Kidney (tissue), 22 donors: ENCODE measurements at places on chromosomes 16 and 17. TPM values are rescaled to one million over a fixed set of nuclear protein-coding genes. Genes with fewer than 3 reads are reported as not detected.

DNA sequence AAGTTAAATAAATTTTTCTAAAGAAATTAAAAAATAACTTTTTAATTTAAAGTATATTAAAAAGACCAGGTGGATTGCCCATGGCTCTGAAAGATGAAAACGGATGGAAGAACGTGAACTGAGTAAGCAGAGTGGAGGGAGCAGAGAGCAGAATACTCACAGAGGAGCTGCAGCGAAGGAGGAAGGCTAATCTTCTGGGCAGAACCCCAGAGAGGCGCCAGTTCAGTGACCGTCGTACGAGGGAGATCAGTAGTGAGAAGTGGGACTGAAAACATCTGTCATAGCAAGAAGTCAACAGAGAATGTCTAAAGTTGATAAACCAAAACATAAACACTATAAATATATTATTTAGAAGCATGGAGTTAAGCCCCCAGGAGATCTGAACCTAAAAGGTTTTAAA lies 34.9 kb downstream of the UBE2G1 start:
- DNase-seq, result no peak

DNA sequence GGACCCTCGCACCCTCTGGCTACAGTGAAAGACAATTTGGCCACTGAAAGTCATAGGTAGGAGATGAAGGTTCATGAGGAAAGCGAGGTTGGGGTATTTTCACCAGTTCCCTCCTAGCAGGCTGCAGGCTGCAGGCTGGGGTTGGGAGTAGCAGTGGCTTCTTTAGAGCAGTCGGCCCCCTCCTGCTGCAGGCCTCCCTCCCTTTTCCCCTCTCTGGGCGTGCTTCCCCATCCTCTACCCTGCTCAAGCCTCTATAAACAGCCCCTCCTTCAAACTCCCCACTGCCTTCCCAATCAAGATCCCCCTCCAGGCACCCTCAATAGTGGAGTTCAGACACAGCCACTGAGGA lies 41.8 kb downstream of the GAS7 start:
- no peak for DNase-seq

DNA sequence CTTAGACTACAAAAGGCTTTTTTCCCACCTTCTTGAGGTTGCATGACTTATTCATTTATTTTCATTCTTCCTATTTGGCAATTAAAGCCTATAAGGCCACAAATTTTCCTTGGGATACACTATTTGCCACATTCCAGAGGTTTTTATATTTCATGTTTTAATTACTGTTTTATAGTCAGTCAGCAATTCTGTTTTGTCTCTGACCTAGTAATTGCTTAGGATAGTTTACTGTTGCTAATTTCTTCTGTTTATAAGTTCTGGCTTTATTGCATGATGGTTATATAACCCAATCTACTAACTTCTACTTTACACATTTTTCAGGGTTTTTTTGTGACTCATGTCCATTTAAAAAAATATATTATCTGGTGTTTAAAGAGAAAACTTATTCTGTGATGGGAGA lies 2.5 kb downstream of the ZNF23 start:
- no peak for DNase-seq

- DNase-seq, result no peak
Observed at GRCh38 chr17:19000531-19001325, 3.8 kb downstream of the FAM83G start.

DNA sequence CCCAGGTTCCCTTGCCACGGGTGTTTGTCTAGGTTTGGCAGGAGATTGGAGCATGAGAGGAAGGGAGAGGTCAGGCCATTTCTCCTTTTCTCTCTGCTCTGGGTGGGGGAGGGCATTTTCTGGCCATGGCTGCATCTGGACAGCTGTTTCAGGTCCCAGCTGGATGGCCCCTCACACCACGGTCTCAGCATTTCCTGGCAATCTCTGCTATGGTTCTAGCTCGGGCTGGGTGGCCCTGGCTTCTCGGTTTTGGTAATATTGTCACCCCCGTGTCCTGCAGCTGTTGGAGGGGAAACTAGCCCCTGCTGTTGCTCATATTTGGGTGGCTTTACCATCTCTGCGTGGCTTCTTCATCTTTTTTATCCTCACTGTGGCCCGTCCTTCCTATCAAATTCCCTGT lies 11.5 kb upstream of the NLRP1 start:
- DNase-seq, result no peak

- DNase-seq, result no peak
Observed at GRCh38 chr17:55177159-55177854, 87.5 kb upstream of the HLF start.

DNA sequence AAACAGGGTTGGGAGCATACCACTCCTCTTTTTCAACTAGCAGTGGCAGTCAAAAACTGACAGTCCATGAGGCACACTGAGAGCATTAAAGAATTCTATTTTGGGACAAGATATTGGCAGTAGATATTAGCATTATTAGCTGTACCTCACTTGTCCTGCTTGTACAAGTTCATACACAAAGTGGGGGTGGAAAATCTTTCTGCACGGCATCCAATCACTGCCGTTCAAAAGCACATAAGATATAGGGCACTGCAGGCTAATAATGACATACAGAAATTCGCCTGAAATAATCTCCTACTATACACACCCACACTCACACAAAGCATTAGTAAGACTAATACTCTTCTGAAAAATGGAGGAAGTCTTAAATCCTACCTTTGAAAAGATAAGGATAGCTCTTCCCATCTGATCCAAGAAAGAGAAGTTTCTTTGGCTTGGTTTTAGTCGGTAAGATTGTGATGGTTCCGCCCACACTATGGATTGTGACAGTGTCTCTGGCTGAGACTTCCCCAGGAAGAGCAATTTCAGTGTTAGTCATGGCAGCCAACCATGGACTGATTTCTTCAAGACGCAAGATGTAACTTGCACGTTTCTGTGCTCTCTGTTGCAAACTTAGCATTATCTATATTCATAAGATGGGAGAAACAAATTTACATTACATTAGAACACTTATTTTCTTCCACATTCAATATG lies 40.6 kb upstream of the ARL6IP1 start:
- no peak for DNase-seq

PPM1E gene
- polyA plus RNA-seq, result 0.47 TPM

CTRB2 gene
- not detected for polyA plus RNA-seq

TMEM235 gene
- polyA plus RNA-seq, result not detected
